Bronchial epithelial cell (primary cell): ENCODE measurements at places on chromosomes 4 and X. TPM values are rescaled to one million over a fixed set of nuclear protein-coding genes. Genes with fewer than 3 reads are reported as not detected.

The RBMXL3 gene
- not detected in 2 replicates for total RNA-seq

The UGT2B7 gene
- 0.26 TPM in 1 of 2 replicates, not detected in the other for total RNA-seq

The SCD5 gene
- 1.3 and 4.2 TPM in 2 replicates for total RNA-seq

GRCh38 chr4:182928061-182928460 is 10.9 kb upstream of the DCTD start:
- DNase-seq: no peak

- DNase-seq: peak; percentile 67
These were observed 64.4 kb upstream of the IBSP start for GRCh38 chr4:87734936-87735335.
